ENCODE measurements at places on chromosomes 2 and 18. TPM values are rescaled to one million over a fixed set of nuclear protein-coding genes. Genes with fewer than 3 reads are reported as not detected.

SPDYA gene
- 0.93 TPM for total RNA-seq

RIOK3 gene
- total RNA-seq: 71.2 TPM

DNA sequence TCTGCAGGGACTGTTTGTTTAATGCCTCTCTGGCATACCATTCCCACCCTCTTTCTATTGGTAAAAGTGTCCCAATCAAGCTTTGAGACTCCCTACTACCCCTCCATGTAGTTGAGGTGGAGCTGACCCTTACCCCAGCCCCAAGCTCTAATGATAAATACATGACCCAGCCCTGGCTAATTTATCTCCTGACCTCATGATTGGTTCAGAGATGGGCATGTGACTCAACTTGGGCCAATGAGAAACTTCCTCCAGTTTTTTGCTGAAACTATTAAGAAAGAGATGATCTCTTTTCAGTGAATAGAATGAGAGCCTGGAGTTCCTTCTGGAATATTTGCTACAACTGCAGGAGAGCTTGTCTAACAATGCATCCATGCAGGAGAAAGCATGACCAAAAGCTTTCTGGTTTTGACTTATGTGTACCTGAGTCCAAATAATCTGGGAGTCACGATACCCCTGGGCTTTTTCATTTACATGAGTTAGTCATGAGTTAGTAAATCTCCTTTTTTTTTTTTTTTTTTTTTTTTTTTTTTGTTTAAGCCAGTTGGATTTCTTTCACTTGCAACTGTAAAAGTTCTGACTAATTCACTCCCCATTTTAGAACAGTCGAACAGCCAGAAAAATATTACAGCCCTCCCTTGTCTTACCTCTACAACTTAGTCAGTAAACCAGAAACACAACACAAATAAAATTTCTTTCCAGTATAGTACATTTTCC is 66.5 kb upstream of the TLK1 start:
- no peaks in the 10 kb centered on the region for H3K27me3 ChIP-seq
- H3K4me1 ChIP-seq: peaks cover 7% of the 10 kb centered on the region
- DNase-seq: no peak
- no peak overlapping the region for H3K27ac ChIP-seq
- peaks cover 3% of the 10 kb centered on the region for H3K36me3 ChIP-seq

DNA sequence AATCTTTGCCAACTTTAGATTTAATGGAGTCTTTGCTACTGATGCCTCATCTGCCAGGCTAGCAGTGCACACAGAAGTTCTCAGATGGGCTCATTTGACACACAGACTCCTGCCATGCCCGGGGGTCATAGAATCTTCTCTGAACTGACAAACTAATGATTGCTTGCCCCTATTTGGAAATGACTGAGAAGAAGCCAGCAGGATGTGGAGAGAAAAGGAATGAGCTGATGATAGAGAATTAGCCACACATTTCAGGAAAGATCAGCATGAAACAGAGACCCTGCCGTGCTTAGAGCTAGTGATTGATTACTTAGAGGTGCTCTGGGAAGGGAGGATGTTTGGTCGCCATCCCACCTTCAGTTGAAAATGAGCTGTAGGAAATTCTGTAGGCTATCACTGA is 178.5 kb downstream of the TPGS2 start:
- DNase-seq: no peak
- no peaks in the 10 kb centered on the region for H3K4me1 ChIP-seq
- H3K27me3 ChIP-seq: peaks cover 20% of the 10 kb centered on the region

GKN2 gene
- total RNA-seq: not detected

Data from activated CD4-positive, alpha-beta T cell treated with anti-CD3 and anti-CD28 coated beads for 36 hours (primary cell).